ENCODE measurements at places on chromosomes 2 and 18.

DNA sequence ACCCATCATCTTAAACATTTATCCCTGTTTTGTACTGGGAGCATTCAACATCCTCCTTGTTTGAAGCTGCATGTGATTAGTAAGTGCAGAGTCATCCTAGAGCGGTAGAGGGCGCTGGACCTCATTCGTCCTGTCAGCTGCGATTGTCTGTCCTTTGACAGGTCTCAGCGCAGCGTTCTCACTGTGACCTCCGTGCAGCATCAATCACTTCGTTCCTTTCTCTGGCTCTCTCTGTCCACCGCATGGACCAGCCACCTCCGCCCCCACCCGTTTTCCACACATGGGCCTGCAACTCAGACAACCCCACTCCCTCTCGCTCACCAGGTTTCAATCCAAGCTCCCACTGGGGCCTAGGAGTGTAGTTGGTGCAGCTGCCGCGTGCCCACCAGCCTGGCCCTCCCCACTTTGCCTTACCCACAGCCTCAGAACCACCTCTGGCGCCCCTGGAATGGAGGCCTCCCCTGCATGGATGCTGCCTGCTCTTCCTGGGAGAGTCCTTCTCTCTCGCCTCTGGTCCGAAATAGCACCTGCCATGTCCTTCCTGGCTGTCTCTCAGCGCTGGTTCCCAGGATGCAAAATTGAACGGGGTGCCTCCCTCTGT lies 90.5 kb downstream of the NDUFA10 start:
- peak; percentile 83 for DNase-seq

DNA sequence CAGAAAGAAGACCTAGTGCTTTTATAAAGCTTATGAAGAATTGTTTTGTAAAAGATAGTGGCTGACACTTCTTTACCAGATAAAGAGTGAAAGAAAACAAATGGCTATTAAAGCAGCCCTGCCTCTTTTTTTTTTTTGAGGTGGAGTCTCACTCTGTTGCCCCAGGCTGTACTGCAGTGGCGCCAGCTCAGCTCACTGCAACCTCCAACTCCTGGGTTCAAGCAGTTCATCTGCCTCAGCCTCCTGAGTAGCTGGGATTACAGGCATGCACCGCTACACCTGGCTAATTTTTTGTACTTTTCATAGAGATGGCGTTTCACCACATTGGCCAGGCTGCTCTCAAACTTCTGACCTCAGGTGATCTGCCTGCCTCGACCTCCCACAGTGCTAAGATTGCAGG lies 12.9 kb downstream of the ARPC2 start:
- no peak for DNase-seq

- DNase-seq = no peak
Observed at GRCh38 chr18:30632071-30632698, 410.4 kb downstream of the DSC3 start.

GRCh38 chr2:42464631-42465030 lies 29.2 kb downstream of the KCNG3 start:
- no peak for DNase-seq

DNA sequence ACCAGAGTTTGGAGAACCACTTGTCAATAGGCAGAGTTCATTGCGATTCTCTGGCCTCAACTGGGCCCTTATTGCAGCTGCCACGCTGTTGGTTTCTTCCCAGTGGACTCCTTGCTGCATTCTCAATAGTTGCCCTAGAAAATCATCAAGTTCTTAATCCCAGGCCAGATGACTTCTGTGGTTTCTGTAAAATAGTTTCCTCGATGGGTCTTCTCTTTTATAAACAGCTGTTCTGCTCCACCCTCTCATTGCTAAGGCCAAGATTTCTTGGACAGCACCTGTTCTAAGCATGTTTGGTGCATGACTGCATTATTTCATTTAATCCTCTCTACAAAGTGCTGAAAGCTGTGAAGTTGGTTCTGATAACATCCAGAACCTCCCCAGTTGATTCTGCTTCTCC lies 131.0 kb downstream of the BCL2L11 start:
- no peak for DNase-seq

DNA sequence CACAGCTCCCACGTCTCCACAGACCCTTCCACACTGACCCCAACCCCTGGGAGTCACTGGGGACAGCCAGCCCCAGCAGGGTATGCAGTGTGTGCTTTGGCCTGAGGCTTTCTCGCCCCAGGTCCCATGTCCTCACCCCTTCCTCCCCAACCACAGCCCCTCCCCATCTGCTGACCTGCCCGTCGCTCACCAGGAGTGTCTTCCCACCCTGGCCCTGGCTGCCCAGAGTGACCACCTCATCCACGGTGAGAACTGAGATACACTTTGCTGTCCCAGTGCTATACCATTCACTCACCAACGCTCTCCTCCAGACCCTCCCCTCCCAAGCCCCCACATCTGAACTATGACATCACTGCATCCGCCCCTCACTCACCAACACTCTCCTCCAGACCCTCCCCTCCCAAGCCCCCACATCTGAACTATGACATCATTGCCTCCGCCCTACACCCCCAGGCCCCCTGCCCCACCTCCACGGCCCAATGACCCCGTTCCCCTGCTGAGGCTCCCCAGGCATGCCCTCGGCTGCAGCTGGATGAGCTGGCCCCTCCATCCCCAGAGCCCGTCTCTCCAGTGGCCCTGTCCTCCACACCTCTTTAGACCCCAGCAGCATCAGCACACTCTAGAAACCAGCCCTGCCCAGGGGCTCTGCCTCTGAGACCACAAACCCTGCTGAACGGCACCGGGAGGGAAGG lies 55.2 kb downstream of the ANKMY1 start:
- no peak for DNase-seq

- no peak for DNase-seq
Observed at GRCh38 chr2:7011356-7012083, 94.3 kb downstream of the RNF144A start.

- no peak for DNase-seq
Observed at GRCh38 chr18:21656402-21656801, 44.3 kb downstream of the SNRPD1 start.

DNA sequence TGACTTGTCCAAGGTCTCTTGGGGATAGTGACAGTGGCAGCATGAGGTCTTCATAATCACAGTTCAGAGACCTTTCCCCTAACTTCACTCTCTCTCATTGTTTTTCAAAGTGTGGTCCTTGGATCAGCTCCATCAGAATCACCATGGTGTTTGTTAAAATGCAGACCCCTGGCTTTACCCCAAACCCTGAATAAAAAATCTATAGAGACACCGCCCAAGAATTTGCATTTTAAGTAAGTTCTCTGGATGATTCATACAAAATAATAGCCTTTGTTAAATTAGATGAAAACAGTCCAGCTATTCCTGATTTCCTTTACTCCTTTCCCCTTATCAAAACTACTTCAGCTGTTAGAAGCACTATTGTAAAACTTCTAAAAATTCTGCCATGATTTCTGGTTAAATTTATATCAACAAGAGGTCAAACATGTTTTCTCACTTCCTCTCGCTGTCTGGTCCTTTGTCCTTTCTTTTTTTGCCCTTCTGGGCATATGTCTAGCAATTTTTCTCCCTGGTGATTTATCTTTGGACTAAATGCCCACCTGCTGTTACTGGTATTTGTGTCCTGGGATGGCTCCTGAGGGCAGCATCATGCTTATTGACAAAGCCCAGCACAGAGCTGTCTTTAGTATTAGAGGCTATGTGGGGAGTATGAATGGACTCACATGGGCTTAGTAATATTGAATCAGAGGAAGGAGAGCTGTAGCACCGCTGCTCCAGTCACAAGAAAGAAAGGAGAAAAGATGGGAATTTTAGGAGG lies 63.4 kb downstream of the LHCGR start:
- DNase-seq = no peak

- no peak for DNase-seq
Observed at GRCh38 chr18:48640566-48641270, 101.9 kb downstream of the CTIF start.

- DNase-seq = no peak
Observed at GRCh38 chr18:7177116-7177744, 53.7 kb upstream of the LRRC30 start.

DNA sequence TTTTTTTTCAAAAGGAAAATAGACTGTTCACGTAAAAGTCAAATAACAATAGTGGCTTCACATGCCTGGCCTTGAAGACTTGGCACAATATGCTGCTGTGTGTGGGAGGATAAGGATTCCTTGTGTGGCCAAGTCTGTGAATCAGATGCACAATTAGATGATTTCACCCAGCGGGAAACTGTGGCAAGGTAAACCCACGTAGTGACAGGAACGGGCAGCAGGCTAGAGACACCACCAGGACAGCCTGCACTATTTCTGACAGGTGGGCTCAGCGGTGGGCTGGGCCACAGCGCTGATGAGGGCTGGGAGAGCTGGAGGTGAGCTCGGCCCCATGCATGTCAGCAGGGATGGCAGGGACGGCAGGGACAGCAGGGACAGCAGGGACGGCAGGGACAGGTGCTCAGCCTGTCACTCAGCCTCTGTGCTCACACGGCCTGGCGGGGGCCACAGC lies 21.6 kb downstream of the SNORC start:
- no peak for DNase-seq

DNA sequence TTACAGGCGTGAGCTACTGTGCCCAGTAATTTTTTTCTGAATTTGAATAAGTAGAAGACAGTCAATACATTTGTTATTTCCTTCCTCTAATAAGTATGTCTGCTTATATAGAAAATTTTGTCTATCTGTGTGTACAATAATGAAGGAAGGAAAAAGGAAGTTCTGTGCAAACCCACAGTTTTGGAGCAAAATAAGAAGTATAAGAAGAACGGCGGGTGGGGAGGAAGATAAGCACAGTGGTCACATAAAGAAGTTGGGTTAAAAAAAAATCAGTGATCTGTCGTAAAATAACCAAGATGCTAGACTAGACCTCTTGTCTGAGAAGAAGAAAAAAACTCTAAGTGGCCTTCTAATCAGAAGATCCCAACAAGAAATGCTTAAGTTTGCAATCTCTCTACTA lies 20.2 kb downstream of the MGAT4A start:
- peak; percentile 37 for DNase-seq

DNA sequence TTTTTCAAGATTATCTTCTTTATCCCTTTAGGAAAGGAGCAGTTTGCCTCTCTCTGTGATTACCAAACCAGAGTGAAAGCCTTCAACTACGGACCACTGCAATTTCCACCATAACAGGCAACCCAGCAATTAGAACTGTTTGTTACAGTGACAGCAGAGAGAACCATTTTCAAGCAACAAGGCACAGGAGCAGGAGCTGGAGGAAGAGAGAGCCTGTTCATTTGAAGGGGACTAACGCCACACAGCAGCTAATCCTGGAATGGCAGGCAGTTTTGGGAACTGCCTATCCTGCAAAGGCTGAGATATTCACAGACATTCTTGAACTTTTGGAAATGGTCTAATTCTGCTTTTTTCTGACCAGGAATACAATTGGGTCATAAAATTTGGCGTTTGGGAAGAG lies 1541.9 kb upstream of the PIK3C3 start:
- no peak for DNase-seq

- DNase-seq = no peak
Observed at GRCh38 chr18:7784171-7784570, 217.1 kb downstream of the PTPRM start.

GRCh38 chr18:50745945-50746344 lies 73.9 kb downstream of the MRO start:
- no peak for DNase-seq

All from CD14-positive monocyte (primary cell).